ENCODE measurements at places on chromosomes 4 and X.
A peak's percentile ranks its signal among the peaks of the same experiment; 100 is the strongest.

GRCh38 chrX:30990361-30990760 is 81.5 kb downstream of the FTHL17 start:
- DNase-seq, result no peak

- no peak for DNase-seq
Measured at GRCh38 chrX:47992095-47992380, 11.8 kb downstream of the ZNF182 start.

DNA sequence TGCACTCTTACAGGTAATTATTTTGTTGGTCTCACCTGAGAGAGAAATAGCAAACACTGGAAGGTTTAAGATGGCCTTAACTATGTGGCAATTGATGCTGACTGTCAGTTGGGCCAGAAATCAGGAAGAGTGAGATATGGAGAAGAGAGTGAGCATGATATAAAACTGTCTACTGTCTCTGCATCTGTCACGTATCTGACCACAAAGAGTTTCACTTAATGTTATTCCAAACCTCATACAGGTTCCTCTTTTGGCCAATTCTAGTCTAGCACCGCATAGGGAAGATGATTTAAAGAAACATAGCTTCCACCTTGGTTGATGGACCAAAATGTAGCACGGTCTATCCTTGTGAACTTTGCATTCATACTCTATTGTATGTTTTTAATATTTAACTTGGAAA is 381.0 kb upstream of the BOD1L1 start:
- no peak for DNase-seq

GRCh38 chrX:20968996-20969395 is 405.2 kb upstream of the CNKSR2 start:
- DNase-seq, result no peak

DNA sequence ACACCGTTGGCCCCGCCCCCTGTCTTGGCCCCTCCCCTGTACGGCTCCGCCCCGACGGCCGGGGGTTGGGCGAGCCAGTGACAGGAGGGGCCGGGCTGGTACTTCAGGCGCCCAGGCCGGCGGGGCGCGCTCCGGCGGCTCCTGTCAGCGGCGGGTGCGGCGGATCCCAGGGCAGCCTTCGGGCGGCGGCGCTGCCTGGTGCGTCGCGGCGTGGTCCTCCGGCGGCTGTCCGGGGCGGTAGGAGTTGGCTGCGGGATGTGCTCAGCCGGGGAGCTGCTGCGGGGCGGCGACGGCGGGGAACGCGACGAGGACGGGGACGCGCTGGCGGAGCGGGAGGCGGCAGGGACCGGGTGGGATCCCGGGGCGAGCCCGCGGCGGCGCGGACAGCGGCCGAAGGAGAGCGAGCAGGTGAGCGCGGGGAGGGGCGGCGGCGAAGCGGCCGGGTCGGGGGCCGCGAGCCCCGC is at the start of gene FAM241A:
FAM241A (plus strand) TSS at position 129 of the 464 bp plus-strand sequence; CDS start at position 256, 127 bp downstream.
- peak; percentile 84 for DNase-seq

DNA sequence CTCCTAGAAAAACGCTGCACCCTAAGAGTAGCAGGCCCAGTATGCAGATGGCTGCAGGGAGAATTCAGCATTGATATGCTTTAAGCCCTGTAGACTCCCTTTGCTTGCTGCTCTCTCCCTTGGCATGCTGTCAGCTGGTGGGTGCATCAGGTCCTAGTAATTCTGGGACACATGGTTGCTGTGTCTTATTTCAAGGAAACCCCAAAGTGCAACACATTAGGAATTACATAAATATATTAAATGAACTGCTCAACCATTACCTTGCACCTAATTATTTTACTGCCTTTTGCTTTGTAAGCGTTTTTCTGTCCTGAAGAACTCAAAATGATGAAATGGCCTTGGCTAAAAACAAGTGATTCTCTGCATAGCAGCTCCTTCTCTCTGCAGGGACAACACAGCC is 516.3 kb downstream of the ZIC3 start:
- DNase-seq, result no peak

GRCh38 chr4:47031751-47032404 is 511 bp downstream of the GABRB1 start:
- no peak for DNase-seq

DNA sequence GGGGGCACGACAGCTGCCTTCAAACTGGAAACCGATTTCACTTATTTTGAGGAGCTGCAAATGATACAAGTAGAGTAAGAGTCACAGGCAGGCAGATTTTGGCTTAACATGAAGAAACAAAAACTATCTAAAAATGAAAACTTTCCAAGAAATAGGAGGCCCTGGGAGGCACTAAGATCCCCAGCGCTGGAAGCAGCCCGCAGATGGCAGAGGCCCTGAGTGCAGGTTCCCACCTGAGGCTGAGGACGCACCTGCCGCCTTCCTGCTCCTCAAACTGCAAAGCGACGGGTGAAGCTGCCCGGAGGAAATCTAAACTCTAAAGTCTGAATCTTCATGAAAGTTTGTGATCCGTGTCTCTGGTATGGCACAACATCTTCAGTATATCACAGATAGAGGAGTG is 138.7 kb downstream of the AFAP1 start:
- no peak for DNase-seq

- no peak for DNase-seq
Measured at GRCh38 chrX:56783996-56784620, 55.1 kb downstream of the NBDY start.

DNA sequence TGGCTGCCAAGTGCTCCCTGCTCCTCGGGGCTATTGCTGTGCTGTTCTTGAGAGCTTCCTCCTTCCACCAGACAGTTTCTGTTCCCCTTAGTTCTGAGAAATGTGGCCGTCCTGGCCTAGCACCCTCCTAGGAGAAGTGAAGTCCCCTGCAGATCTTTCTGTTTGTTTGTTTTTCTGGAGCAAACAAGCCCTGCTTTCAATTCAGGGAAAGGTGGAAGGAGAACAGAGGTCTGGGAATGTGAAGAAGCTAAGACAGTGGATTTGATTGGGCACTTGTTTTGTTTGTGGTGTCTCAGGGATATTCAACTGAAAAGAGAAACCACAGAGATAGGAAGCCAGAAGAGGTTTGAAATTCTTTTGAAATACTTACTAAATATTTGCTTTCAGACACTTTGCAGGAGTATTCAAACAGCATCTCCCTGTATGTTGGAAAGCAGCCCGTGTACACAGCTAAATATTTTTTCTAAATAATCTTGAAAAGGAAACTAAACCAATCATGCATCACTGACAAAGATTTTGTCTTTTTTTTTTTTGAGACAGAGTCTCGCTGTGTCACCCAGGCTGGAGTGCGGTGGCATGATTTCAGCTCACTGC is 36.5 kb upstream of the PPM1K start:
- DNase-seq, result peak; percentile 42

GRCh38 chrX:25108481-25108880 is 92.7 kb upstream of the ARX start:
- DNase-seq, result no peak

GRCh38 chr4:151960449-151961230 is 199.8 kb upstream of the GATB start:
- DNase-seq, result no peak

Measured in T-helper 2 cell treated with Interferon-gamma antibody and Interleukin-4, amounts not matched to agents 5 μg/mL and 100 μg/mL, for 36 hours (primary cell).